ENCODE measurements at places on chromosomes 11 and 22.

- DNase-seq: no peak
Measured at GRCh38 chr22:27372364-27372763, 429.2 kb downstream of the MN1 start.

DNA sequence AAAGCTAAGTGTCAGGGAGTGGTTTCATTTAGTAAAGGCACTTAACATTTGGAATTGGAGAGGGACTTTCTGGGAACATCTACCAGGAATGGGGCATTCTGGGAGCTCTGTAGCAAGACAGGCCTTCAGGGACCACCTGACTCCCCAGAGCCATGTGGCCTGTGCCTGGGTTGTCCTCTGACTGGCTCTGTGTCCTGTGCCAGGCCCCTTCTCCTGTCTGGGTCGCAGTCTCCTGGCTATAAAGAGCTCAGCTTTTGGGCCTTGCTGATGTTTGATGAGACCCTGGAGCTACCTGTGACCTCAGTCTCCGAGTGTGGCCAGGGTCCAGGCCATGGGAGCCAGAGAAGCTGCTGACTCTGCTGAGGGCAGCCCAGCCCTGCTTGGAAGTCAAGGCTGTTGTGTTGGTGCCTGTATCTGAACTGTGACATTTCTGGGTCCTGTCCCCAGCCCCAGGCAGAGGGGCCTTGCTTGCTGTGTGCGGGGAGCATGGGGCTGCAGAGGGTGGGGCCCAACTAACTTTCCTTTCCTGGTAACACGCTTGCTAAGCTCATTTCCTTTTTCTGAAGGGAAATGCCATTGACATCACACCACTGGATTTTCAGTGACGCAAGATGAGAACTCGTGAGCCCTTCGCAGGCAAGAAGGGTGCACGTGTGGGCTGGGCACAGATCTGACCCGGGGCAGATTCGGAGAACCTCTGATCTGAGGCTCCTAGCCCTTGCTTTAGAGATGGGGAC, 41.3 kb downstream of the LRRC32 start:
- DNase-seq: no peak

DNA sequence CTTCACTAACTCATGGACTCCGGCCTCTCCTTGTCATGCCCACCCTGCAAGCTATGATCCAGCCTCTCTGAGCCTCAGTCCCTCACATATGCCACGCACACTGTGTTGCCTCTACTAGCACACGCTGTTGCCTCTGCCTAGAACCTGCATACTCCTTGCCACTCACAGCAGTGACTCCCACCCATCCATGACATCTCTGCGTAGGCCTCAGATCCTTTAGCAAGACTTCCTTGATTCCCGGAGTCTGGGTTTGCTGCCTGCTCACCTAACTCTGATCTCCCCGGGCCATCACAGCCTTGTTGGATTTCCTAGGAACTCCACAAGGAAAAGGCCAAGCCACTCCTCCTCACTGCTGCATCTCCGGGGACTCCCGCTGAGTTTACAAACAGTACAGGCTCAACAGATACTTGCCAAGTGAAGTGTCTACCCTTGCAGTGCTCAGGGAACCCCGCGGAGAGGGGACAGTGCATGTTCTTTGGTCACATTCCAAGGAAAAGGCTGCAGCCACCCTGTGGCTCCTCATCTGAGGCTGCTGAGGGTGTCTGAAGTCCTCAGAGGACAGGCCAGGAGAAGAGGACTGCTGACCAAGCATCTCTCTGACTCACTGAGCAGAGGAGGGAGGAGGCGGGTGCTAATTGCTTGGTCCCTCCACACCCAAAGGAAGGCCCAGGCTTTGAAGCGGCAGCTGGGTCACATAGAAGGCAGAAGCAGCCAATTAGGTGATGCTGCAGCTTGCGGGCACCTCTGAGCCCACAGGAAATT, 42.4 kb upstream of the NAV2 start:
- no peak for DNase-seq

GRCh38 chr11:72191961-72192381, at the start of gene FOLR1:
Gene FOLR1, plus strand, starts transcription at chr11:72192140. Its CDS starts 34 bp downstream, at chr11:72192174.
- DNase-seq: no peak

GRCh38 chr22:41485033-41485432, 16.1 kb downstream of the ACO2 start:
- no peak for DNase-seq

DNA sequence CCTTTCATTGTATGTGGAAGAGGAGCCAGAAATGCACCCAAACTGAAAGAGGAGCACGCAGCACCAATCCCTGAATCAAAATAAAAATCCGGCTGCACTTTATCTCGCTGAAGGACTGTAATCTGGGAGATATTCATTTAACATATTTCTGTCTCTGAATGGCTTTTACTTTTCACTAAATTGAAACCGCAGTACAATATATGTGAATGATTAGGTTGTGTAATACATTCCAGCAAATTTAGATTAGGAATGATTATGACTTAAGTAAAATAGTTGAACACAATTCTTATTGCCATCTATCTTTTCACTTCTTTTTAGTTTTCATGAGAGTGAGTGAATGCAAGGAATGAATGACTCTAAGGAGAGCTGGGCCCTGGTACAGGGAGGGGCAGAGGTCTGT, 232.1 kb downstream of the ST3GAL4 start:
- no peak for DNase-seq
